ENCODE measurements at places on chromosomes 6 and 20.
A peak's percentile ranks its signal among the peaks of the same experiment; 100 is the strongest.

- DNase-seq, result no peak
Measured at GRCh38 chr6:15586503-15586902, 76.3 kb downstream of the DTNBP1 start.

GRCh38 chr20:18856873-18857272 is 43.3 kb downstream of the SCP2D1 start:
- DNase-seq, result no peak

DNA sequence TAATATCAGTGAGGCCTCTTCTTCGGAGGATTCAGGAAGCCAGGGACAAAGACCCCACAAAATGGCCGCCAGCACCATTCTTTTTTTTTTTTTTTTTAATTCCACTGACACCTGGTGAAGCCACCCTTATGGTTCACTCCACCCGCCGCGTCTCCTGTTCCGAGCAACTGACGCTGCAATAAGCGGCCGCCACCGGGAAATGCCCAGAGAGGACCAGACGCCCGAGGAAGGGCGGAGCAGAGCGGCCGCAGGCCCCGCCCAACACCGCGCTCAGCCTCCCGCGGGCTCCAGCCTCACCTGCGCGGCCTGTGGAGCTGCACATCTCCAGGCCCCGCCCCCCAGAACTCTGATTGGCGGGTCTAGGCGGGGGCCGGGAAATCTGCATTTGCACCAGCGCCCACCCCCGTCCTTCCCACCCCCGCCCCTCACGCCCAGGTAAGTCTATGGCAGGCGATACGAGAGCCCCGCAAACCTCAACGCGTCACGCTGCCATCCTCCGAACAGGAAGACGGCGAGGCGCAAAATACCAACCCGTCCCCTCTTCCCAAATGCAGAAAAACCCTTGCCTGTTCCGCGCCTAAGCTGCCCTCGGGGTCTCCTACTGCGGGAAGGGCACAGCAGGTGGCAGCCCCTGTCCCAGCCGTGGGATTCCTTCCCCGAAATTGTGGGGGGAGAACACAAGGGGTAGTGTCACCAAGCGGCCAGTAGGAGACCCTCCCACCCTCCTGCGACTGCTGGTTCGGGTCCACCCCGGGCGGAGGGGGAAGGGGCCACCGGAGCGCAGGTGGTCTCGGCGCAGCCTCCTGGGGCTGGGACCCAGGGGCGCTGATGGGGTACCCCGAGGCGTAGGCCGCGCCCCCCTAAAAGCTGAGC is 960 bp downstream of the ATP9A start:
- peak; percentile 53 for DNase-seq

- DNase-seq, result no peak
Measured at GRCh38 chr6:7974938-7975763, 64.6 kb upstream of the TXNDC5 start.

GRCh38 chr6:25387483-25387882 is 108.3 kb downstream of the CARMIL1 start:
- DNase-seq, result no peak

- DNase-seq, result no peak
Measured at GRCh38 chr20:47917549-47918070, 132.3 kb upstream of the SULF2 start.

DNA sequence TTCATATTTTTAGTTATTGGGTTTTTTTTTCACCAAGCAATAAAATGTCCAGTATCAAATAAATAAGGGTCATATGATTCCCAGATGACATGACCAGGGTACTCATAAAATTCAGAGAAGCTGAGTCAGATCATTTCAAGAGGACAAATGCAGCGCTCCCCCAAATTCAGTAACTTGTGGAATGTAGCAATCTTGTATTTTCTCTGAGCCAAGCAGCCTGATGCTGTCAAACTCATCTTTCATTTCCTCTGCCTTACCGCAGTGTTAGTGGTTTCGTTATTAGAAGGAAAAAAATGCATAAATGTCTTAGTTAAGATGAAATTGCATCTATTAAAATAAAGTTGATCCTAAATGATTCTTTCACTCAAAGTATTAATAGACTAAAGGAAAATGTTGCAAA is 57.8 kb upstream of the EDN1 start:
- no peak for DNase-seq

DNA sequence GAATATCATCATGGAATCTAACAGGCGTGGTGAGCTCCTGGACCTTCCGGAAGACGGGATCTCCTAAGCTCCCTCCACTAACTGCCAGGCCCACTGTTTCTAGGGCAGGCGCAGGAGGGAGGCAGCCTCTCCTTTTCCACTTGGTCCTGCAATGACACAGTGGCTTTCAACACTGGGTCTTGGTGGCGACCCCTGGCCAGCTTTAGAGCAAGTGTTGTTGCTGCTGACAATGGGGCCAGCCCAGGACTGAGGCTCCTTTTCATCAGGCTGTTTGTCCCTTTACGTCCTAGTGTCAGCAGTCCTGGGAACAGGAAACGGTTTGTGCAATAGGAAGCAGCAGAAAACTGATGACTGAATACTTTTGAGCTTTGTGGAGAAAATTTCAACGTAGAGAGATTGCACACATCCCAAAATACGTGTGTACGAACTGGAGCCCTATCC is 9.7 kb upstream of the QKI start:
- no peak for DNase-seq

GRCh38 chr20:48659858-48660257 is 167.9 kb downstream of the PREX1 start:
- no peak for DNase-seq

DNA sequence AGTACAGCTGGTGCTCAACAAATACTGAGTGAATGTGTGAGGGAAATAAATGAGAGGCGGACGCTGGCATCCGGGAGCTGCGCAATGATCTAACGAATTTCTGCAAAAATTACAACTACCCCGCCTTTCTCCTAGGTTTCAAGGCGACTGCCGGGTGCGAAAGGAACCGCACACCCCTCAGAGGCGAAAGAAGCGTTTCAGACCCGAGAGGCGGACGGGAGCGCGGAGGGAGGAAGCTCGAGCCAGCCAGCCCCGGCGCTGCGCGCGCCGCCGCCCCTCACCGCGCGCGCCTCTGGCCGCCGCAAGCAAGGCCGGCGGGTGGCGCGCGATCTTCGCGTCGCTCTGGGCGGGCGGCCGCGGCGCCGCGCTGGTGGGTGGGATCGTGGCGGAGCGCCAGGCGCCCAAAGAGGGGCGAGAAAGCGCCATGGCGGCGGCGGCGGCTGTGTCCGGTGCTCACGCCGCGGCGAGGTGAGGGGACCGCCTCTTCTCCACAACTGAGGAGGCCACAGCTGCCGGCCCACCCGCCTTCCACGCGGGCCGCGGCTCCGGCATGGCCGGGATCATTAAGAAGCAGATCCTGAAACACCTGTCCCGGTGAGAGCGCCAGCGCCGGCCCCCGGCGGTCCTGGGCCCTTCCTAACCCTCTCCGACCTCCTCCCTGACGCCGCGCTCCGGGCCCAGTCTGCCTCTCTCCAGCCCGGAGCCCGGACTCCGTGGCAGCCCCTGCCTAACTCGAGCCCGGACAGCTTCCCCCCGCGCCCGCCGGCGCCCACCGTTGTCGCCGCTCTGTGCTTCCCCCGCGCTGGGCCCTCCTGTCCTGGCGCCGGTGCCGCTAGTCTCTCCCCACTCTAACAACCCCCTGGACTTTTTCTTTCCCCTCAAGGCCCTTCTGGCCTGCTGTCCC is at the start of gene BLTP3A:
BLTP3A (plus strand) TSS at position 383 of the 904 bp plus-strand sequence; CDS start at position 551, 168 bp downstream.
- DNase-seq, result peak; percentile 87

GRCh38 chr6:43258807-43259686 is 15.8 kb downstream of the TTBK1 start:
- DNase-seq, result no peak

GRCh38 chr6:157260735-157261410 is 62.4 kb downstream of the TMEM242 start:
- DNase-seq, result no peak

DNA sequence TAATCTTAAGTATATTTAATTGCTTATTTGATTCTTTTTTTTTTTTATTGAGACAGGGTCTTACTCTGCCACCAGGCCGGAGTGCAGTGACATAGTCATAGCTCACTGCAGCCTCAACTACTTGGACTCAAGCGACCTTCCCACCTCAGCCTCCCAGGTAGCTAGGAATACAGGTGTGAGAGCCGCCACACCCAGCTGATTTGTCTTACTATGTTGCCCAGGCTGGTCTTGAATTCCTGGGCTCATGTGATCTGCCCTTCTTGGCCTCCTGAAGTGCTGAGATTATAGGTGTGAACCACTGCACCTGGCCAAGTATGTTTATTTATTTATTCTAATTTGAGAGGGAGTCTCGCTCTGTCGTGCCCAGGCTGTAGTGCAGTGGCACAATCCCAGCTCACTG is 38.2 kb downstream of the PTPN1 start:
- no peak for DNase-seq

DNA sequence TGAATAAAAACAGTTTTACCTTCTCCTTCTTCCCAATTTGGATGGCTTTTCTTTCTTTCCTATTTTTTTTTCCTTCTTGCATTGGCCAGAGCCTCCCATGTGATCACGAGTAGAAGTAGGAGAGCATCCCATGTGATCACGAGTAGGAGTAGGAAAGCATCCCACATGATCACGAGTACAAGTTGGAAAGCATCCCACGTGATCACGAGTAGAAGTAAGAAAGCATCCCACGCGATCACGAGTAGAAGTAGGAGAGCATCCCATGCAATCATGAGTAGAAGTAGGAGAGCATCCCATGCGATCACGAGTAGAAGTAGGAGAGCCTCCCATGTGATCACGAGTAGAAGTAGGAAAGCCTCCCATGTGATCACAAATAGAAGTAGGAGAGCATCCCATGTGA is 218.6 kb downstream of the DLL1 start:
- peak; percentile 7 for DNase-seq

DNA sequence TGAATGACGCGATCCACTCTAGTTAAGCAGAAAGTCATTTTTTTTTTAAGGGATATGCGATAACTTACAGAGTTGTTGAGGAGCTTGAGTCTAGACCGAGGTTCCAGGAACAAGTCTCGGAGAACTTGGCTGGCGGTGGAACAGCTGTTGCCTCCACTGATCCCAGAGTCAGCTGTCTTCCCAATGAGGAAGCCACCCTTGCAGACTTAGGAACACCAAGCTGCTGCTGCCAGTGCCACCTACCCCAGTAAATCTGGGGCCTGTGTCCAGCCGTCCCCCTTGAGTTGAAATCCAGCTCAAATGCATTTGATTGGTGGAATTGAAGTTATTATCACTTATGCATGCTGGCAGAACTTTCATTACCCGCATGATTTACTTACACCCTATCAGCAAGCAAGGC is 6.7 kb downstream of the PFDN4 start:
- no peak for DNase-seq

DNA sequence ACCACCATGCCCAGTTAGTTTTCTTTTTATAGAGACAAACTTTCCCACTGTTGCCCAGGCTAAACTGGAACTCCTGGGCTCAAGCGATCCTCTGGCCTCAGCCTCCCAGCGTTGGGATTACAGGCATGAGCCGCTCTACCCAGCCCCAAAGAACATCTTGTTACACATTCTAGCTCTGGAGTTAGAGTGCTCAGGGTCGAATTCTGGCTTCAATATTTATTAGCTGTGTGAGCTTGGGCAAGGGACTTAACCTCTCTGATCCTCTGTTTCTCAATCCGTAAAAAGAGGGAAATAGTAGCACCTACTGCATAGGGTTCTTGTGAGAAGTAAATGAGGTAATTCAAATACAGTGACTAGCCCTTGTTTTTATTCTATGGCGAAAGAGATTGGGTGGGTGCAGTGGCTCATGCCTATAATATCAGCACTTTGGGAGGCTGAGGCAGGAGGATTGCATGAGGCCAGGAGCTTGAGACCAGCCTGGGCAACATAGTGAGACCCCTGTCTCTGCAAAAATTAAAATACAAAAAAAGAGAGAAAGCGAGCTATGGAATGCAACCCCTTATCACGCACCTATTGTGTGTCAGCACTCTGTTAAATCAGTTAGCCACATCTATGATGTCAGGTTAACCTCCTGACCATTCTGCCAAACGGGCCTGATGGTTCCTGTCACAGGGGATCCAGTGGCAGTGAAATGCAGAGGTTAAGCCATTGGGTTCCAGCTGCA is 19.7 kb downstream of the BCAS4 start:
- DNase-seq, result no peak

DNA sequence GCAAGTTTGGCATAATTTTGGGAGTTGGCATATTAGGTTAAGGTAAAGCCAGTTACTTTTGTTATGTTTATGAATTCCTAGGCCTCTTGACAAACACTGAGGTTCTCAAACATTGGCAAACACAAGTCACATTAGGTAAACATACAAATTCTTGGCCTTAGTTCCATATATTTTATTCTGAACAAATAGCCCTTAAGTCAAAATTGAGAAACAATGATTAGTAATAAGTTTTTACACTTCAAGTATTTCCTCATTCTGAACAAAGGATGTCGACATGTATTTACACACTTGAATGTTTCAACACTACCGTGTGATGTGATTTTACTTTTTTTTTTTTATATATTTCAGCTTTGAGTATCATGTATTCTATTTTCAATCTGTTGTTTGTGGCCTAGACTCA is 3.8 kb upstream of the ECHDC1 start:
- no peak for DNase-seq

DNA sequence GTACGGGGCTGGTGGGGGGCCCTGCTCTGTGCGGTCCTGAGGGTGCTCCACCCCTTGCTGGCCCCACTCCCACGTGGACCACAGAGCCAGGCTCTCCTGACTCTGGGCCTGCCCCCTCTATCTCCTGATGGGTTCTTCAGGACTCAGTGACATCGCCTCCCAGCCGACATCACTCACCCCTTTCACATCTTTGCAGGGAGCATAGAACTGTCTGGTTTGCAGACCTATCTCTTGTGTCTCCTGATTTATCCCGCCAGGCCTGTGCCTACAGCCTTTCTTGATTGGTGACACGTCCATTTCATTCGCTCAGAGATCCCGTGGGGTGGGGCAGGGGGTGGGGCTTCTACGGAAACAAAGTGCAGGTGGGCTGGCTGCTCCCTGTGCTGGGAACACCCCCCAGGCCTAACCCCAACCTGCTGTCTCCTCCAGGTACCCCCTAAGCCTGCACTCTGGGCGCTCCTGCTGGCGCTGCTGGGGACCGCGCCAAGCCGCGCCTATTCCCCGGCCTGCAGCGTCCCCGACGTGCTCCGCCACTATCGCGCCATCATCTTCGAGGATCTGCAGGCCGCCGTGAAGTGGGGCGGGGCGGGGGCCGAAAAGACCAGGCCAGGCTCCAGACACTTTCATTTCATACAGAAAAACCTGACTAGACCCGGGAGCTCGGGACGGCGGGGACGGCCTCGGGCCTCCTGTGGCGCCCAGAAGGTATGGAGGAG is 1.7 kb downstream of the C20orf204 start:
- no peak for DNase-seq

- DNase-seq, result no peak
Measured at GRCh38 chr6:64104051-64104450, 468.4 kb downstream of the PHF3 start.

DNA sequence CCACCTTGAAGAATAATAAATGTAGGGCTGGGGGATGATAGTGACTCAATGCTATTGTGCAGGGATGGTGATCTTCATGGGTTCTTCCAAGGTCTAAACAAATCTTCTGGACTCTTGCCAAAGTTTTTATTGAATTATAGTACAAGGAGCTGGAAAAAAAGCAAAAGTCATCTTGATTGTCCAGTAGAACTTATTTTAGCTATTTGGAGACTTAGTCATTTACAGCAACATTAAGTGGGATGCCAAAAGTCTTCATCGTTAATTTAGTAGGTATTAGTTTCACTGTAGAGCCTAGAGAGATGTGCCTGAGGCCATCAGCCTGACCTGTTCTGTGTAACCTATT is 212.9 kb upstream of the TBX18 start:
- no peak for DNase-seq

GRCh38 chr20:48192109-48192508 is 406.8 kb upstream of the SULF2 start:
- no peak for DNase-seq

Data from right forelimb (tissue), 1 donor.